Osteoblast (primary cell): ENCODE measurements at places on chromosomes 3 and 15. TPM values are rescaled to one million over a fixed set of nuclear protein-coding genes. Genes with fewer than 3 reads are reported as not detected.
A peak's percentile ranks its signal among the peaks of the same experiment; 100 is the strongest.

DNA sequence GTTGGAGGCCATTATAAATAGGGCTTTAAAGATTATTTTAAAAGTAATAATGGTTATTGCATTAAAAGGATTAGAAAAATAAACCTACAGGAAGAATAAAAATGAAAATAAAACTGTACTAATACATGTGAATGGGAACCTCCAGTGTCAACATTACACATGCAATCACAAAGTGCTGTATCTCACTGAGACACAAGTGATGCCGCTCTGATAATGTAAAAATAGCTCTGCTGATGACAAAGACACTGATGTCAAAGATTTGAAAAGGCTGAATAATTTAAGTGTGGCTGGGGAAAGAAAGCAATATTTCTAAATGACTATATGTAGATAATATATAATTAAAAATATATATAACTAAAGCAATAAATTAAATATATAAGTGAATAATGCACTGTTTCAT lies 129.1 kb upstream of the RAP2B start:
- H3K4me1 ChIP-seq: peaks cover 10% of the 10 kb centered on the region
- no peaks in the 10 kb centered on the region for H3K27me3 ChIP-seq
- no peak overlapping the region for H3K27ac ChIP-seq

GRCh38 chr3:135451037-135451785 lies 514.3 kb upstream of the PPP2R3A start:
- peak; percentile 29 for DNase-seq
- no peak overlapping the region for H3K27ac ChIP-seq
- no peaks in the 10 kb centered on the region for H3K4me1 ChIP-seq
- H3K27me3 ChIP-seq: no peaks in the 10 kb centered on the region

Gene MESP1
- under 0.01 TPM in 2 replicates for total RNA-seq

GRCh38 chr15:49309889-49310288 lies 113.2 kb upstream of the FGF7 start:
- no peak overlapping the region for H3K27ac ChIP-seq
- peaks cover 11% of the 10 kb centered on the region for H3K4me1 ChIP-seq
- H3K4me3 ChIP-seq: no peak overlapping the region
- no peaks in the 10 kb centered on the region for H3K27me3 ChIP-seq

DNA sequence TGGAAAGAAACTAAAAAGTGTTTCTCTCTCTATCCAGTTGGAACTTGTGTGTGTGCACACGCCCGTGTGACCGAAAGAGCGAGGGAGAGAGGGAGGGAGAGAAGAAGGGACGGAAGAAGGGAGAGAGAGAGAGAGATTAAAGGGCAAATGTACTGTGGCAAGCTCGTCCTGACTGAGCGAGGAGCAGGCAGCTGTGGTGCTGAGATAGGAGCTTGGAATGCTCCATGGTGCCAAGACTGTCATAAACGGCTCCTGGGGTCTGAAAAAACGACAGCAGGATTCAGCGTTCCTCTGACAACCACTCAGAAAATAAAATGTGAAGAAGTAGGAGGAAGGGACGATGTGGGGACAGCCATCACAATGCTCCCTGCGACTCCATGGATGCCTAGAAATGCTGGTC lies 276.0 kb downstream of the SV2B start:
- no peak overlapping the region for H3K4me3 ChIP-seq
- H3K27ac ChIP-seq: no peak overlapping the region
- H3K27me3 ChIP-seq: no peaks in the 10 kb centered on the region
- H3K4me1 ChIP-seq: no peaks in the 10 kb centered on the region
- H3K36me3 ChIP-seq: no peaks in the 10 kb centered on the region

DNA sequence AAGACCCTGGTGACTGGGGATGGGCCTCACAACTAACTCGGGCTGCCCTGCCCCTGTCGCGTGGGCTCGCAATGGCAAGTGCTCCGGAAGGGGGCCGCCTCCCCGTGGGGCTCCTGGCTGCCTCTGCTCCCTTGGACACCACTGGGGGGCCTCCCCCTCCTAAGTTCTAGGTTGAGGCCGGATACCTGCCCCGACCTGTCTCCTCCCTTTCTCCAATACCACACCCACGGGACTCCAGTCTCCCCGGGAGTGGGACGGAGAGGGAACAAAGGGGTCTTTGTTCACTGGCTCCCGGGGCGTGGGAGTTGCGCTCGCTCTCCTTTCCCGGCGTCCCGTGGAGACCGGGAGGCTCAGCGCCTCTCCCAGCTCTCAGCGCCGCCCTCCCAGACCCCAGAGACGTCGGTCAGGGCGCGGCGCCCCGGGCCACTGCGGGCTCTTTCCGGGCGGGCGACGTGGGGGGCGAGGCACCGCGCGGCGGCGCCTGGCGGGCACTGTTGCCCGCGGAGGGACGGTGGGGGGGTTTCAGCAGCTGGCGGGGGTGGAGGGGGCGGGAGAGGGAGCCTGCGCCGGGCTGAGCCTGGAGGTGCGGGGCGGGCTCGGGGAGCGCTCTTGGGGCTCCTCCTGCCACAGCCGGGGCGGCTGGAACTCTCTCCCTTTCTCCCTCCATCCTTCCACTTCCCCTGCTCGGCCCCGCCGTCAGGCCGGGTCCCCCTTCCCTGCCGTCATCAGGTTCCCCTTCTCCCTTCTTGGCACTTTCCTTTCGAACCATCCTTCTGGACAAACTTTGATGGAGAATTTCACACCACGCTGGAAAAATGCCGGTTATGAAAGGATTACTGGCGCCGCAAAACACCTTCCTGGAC lies at the start of gene KCNH8:
Gene KCNH8 (plus strand): TSS at position 606 of the 863 bp plus-strand sequence. CDS start 210 bp downstream, at position 816.
- no peaks in the 10 kb centered on the region for H3K4me1 ChIP-seq
- no peak within 1 kb of the TSS for H3K27ac ChIP-seq
- peak; percentile 48 for DNase-seq
- H3K36me3 ChIP-seq: no peaks in the 10 kb centered on the region
- H3K27me3 ChIP-seq: peaks cover 6% of the 10 kb centered on the region

Gene TMCO5A
- not detected in 2 replicates for total RNA-seq

- no peak overlapping the region for H3K27ac ChIP-seq
- H3K36me3 ChIP-seq: no peaks in the 10 kb centered on the region
- no peaks in the 10 kb centered on the region for H3K4me1 ChIP-seq
Measured at GRCh38 chr15:72962054-72962702, 90.1 kb upstream of the NEO1 start.

DNA sequence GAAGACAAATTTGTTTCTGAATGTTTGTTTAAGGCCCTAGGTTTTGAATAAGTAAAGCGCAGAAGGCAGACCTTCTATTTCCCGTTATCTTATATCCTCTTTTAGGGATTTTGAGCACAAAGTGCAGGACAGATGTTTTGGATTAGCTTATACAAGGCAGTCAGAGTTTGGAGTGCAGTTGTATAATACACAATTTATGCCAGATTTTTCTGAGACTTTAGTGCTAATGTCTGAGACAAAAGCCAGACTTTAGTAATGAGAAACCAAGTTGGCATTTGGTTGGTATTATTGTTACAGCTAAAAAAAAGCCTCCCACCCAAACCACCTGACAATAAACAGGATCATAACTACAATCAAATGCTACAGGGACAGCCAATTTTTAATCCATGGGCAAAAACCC lies 309.9 kb upstream of the SATB1 start:
- H3K27me3 ChIP-seq: no peaks in the 10 kb centered on the region
- DNase-seq: no peak
- H3K36me3 ChIP-seq: no peaks in the 10 kb centered on the region
- H3K27ac ChIP-seq: no peak overlapping the region
- no peak overlapping the region for H3K4me3 ChIP-seq

DNA sequence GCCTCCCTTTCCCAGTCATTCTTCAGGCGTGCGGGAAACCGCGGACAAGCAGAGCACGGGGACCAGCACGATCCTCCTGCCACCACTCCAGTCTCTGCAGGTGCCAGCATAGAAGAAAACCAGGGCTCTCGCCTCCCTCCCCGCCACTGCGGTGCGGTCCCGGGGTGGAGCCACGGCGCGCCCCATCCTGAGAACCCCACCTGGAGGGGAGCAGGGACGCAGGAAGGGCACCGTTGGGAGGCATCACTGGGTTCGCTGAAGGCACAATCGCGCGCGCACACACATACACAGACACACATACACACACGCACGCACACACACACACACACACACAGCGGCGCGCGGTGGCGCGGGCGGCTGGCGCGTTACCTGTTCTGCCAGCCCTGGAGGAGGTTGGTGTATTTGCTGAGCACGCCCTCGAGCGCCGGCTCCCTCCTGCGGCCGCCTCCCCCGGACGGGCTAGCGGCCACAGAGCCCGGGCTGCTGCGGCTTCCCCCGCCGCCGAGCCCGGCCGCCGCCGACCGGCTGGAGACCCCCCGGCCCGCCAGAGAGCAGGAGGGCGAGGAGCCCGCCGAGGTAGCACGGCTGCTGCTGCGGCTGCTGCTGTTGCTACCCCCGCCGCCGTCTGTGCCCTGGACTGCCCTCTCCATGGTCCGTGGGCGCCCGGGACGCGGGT lies 394 bp downstream of the OSBPL10 start:
- no peaks in the 10 kb centered on the region for H3K36me3 ChIP-seq
- H3K4me1 ChIP-seq: peaks cover 7% of the 10 kb centered on the region
- H3K27ac ChIP-seq: no peak overlapping the region
- H3K4me3 ChIP-seq: peak overlapping the region; percentile 85
- peak; percentile 84 for DNase-seq
- H3K27me3 ChIP-seq: no peaks in the 10 kb centered on the region

Gene MAP3K13
- 16.3 and 20.9 TPM in 2 replicates for total RNA-seq

Gene CFAP100
- not detected in 2 replicates for total RNA-seq

DNA sequence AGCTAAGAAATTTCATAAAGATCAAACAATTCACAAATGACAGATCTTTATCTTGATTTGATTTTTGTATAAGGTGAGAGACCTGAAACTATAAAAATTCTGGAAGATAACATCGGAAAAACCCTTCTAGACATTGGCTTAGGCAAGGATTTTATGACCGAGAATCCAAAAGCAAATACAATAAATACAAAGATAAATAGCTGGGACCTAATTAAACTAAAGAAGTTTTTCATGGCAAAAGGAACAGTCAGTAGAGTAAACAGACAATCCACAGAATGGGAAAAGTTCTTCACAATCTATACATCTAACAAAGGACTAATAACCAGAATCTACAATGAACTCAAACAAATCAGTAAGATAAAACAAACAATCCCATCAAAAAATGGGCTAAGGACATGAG lies 116.9 kb upstream of the BCHE start:
- DNase-seq: no peak
- H3K27ac ChIP-seq: no peak overlapping the region
- no peak overlapping the region for H3K4me3 ChIP-seq
- no peaks in the 10 kb centered on the region for H3K27me3 ChIP-seq
- H3K36me3 ChIP-seq: no peaks in the 10 kb centered on the region
- H3K4me1 ChIP-seq: no peaks in the 10 kb centered on the region

DNA sequence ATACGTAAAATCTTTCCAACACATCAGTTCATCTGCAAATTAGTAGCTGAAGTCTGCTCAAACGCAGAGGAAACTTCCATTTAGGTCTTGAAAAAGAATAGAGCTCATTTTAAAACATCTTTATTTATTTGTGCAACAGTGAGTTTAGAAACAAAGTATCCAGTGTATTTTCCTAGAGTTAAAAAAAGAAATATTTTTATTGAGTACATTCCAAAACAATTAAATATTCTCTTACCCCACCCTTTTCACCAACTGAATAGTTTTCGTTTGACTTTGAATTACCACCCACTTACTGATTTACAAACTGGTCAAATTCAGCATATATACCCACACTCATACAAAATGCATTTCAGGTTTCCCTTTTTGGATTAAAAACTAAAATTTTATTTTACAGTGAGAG lies 104.7 kb downstream of the ZBTB20 start:
- peak overlapping the region; percentile 46 for H3K27ac ChIP-seq
- no peaks in the 10 kb centered on the region for H3K27me3 ChIP-seq
- peaks cover 13% of the 10 kb centered on the region for H3K4me1 ChIP-seq
- H3K4me3 ChIP-seq: peak overlapping the region; percentile 21
- no peak for DNase-seq
- H3K36me3 ChIP-seq: no peaks in the 10 kb centered on the region

DNA sequence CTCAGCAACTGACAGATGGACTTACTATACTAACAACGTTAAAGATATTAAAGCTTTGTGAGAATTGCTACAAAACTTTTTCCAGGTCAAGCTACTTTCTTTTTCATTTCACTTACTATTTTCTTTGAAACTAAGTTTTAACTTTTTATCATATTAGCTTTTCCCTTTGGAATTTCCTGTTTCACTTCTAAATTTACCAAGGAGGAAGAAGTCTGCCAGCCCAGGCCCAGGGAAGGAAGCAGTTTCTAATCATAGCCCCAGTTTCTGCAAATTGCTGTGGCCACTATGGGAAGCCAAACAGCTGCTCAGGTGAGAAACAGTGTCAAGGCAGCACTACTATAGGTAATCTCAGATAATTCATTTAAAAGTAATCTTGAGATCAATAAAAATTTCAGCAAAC lies 18.4 kb downstream of the CYFIP1 start:
- peaks cover 20% of the 10 kb centered on the region for H3K4me1 ChIP-seq
- H3K27me3 ChIP-seq: no peaks in the 10 kb centered on the region
- H3K36me3 ChIP-seq: no peaks in the 10 kb centered on the region
- DNase-seq: peak; percentile 47
- peak overlapping the region; percentile 50 for H3K4me3 ChIP-seq

GRCh38 chr3:62100282-62100989 lies 272.9 kb downstream of the FEZF2 start:
- no peak overlapping the region for H3K27ac ChIP-seq
- peak; percentile 9 for DNase-seq
- H3K27me3 ChIP-seq: no peaks in the 10 kb centered on the region
- H3K36me3 ChIP-seq: no peaks in the 10 kb centered on the region
- no peaks in the 10 kb centered on the region for H3K4me1 ChIP-seq

- no peak for DNase-seq
- no peak overlapping the region for H3K27ac ChIP-seq
- no peaks in the 10 kb centered on the region for H3K27me3 ChIP-seq
- no peaks in the 10 kb centered on the region for H3K4me1 ChIP-seq
- no peak overlapping the region for H3K4me3 ChIP-seq
- H3K36me3 ChIP-seq: no peaks in the 10 kb centered on the region
Measured at GRCh38 chr3:50652709-50653108, 22.0 kb upstream of the DOCK3 start.

Gene GUCA1C
- total RNA-seq: not detected in 2 replicates

Gene PARP9
- 29.2 and 33.3 TPM in 2 replicates for total RNA-seq

Gene GOLGA8J
- 0.29 TPM in 1 of 2 replicates, not detected in the other for total RNA-seq

GRCh38 chr3:42906070-42906847 lies at the start of gene ZNF662:
ZNF662 (plus strand) TSS chr3:42906142; CDS start chr3:42908115, 1,973 bp downstream.
- peak; percentile 92 for DNase-seq
- H3K36me3 ChIP-seq: peaks cover 4% of the 10 kb centered on the region
- H3K27me3 ChIP-seq: peaks cover 9% of the 10 kb centered on the region
- peak within 1 kb of the TSS; percentile 23 for H3K27ac ChIP-seq

DNA sequence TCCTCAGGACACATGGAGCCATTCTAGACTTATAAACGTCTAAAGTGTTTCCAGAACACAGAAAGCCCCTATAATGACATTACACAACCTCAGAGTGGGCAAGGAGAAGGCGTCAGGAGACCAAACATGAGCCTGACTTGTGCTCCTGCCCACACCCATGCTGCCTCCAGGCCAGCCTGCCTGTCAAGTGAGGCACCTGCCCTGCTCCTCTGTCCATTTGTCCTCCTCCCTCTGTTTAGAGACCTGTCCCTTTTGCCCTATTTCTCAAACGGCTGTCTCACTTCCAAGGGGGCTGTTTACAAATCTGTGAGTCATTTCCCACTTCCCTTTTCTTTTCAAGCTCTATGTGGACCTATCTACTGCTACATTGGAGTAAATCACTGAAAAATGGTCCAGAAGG lies 21.0 kb downstream of the ZDHHC3 start:
- H3K4me1 ChIP-seq: peaks cover under 1% of the 10 kb centered on the region
- H3K27me3 ChIP-seq: no peaks in the 10 kb centered on the region
- H3K27ac ChIP-seq: no peak overlapping the region
- peaks cover 9% of the 10 kb centered on the region for H3K36me3 ChIP-seq
- no peak overlapping the region for H3K4me3 ChIP-seq
